RCC 7860 (cell line): ENCODE measurements at places on chromosomes 11 and 22.
A peak's percentile ranks its signal among the peaks of the same experiment; 100 is the strongest.

- no peak for DNase-seq
Measured at GRCh38 chr11:94472916-94473799, 20.5 kb downstream of the MRE11 start.

GRCh38 chr11:74154620-74155281 lies 16.1 kb downstream of the C2CD3 start:
- DNase-seq: no peak

GRCh38 chr22:23236026-23236425 lies 55.7 kb downstream of the BCR start:
- DNase-seq: no peak

- no peak for DNase-seq
Measured at GRCh38 chr11:88529426-88529825, 191.9 kb upstream of the CTSC start.

DNA sequence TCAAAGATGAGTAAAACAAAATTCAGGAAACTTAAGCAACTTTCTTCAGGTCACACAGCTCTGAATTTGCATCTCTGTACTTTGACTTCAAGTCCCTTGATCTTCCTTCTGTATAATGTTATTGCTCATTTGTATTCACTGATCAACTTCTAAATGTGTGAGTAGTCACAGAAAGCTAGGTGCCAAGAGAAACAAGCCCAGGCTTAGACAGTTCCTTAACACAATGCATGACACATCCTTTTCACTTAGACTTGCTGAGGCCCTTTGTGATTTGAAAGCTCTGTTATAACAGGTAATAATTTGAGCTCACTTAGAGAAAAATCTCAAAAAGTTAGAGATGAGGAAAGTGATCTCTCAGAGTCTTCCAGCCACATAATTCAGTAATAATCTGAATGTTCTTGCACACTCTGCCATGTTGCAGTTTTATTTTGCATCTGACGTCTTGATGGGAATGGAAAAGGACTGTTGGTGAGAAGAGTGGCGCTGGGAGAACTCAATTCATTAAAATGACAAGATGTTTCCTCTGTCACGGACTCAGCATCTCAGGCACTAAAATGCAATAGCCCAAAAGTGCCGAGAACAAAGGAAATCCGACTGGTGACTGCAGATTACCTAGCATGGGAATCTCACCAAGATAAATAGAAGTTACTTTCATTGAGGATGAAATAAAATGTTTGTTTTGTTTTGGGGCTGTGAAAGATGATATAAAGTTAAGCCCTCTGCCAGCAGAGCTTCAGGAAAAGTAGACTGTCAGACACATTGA lies 665.3 kb downstream of the OPCML start:
- peak; percentile 3 for DNase-seq

- no peak for DNase-seq
Measured at GRCh38 chr11:2096919-2097301, 42.3 kb downstream of the IGF2 start.

GRCh38 chr22:44340271-44341239 lies 27.8 kb upstream of the SHISAL1 start:
- no peak for DNase-seq

DNA sequence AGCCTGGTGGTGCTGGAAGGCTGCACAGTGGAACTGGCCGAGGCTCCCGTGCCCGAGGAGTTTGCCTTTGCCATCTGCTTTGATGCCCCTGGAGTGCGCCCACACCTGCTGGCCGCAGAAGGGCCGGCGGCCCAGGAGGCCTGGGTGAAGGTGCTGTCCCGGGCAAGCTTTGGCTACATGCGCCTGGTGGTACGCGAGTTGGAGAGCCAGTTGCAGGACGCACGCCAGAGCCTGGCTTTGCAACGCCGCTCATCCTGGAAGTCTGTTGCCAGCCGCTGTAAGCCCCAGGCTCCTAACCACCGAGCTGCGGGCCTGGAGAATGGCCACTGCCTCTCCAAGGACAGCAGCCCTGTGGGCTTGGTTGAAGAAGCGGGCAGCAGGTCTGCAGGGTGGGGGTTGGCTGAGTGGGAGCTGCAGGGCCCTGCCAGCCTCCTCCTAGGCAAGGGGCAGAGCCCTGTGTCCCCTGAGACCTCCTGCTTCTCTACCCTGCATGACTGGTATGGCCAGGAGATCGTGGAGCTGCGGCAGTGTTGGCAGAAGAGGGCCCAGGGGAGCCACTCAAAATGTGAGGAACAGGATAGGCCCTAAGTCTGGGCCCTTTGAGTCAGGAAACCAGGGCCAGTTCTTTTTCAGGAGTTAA lies 1.9 kb upstream of the SMDT1 start:
- no peak for DNase-seq

DNA sequence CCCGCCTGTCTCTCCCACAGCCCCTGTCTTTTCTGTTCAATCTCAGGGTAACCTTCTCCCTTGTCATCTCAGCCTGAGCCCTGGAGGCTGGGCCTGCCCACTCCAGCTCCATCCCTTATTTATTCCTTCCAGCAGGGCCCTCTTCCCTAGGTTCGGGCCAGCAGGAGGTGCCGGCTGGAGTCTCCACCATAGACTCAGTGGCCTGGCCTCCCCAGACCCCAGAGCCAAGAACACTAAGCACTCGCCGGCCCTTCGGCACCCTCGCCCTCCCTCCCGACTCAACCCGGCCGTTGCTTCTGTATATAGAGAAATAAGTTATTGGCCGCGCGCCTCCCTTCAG lies 1.4 kb upstream of the RAB1B start:
- no peak for DNase-seq

GRCh38 chr22:37310815-37311595 lies 28.7 kb downstream of the CYTH4 start:
- no peak for DNase-seq

GRCh38 chr11:75474878-75475766 lies 42.1 kb upstream of the KLHL35 start:
- no peak for DNase-seq

DNA sequence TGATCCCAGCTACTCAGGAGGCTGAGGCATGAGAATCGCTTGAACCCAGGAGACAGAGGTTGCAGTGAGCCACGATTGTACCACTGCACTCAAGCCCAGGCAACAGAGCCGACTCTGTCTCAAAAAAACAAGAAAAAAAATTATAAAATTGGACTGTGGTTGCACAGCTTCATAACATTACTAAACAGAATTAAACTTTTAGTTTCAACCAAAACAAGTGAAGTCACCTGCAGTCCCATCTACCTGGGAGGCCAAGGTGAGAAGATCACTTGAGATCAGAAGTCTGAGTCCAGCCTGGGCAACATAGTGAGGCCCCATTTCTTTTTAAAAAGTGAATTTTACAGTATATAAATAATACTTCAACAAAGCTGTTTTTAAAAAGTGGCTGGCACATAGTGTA lies 47.8 kb upstream of the CD5 start:
- no peak for DNase-seq

- no peak for DNase-seq
Measured at GRCh38 chr11:23564370-23564769, 704.1 kb upstream of the CCDC179 start.

DNA sequence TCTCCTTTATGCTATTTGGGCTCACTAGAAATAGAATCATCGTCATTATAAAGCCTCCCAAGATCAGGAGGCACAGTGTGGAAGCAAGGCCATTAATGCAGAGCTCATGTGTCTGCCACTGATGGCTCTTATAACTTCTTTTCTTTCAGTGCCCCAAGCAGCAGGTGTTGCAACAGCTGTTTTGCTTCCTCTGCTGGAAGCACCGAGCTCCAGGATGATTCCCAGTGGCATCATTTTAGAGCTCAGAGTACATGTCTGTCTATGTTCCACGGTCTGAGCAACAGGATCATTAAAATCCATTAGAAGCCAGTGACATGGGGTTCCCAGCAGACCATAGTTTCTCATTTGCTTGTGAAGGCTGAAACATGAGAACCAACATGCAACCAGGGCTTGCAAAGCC lies 803.0 kb upstream of the FAT3 start:
- no peak for DNase-seq

DNA sequence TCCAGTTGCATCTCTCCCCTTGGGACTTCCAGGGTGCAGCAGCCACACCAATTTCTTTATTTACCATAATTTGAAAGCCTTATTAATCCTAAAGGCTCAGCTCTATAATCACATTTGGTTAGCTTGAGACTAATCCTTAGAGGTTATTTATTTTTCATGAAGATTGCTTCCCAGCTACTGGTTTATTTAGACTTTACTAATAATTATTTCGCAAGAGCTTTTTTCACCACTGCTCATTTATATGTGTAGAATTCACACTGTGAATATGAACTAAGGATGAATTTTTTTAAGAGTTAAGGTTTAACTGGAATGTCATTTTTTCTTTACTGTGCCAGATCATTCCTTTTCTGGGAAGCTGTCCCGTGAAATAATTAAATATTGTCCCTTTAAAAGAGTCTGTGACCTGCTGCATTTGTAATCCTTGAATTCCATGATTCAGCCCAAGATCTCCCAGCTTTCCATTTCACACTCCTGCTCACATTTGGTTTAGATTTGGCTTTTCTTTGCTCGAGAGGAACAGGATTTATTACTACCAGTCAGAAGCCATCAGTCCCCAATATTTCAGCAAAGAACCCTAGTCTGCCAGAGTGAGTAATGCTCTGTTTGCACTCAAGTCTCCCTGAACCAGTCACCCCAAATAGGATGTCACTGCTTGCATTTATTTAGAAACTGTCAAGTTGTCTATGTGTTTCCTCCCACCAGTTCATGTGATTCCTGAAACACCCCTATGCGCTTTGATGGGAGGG lies 4.4 kb upstream of the CD44 start:
- DNase-seq: no peak
